ENCODE measurements at places on chromosomes 13 and 19.

- peak; percentile 92 for DNase-seq
Measured at GRCh38 chr19:49148784-49149651, 6.2 kb downstream of the HRC start.

DNA sequence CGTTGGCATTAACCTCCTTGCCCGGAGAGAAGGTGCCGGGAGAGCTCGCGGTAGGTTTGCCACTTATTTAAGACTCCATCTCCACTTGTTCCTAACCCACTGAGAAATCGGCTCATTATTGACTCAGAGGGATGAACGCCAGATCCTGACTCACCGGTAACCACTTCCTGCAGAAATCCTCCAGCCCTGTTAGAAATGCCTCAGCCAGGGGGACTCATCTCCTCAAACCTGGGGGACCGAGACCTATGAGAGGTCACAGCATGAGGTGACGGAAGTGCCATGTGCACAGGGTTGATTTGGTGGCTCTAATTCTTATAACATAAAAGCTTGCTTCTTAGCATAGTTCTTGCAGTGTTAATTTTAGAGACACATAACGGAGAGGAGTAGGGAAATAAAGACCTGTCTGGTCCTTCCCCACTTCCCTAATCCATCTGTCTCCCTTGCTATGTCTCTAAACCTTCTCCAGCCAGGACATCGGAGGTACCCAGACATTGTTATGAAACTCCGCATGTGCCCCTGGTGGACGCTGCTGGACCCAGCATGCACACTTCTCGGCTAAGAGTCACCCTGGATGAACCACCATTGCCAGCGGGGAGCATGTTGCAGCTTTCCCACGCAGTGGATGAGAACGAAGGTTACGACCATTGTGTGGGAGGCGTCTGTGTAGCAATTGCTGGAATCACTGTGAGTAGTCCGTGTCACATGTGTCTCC lies 158.9 kb downstream of the EFNB2 start:
- DNase-seq, result no peak

DNA sequence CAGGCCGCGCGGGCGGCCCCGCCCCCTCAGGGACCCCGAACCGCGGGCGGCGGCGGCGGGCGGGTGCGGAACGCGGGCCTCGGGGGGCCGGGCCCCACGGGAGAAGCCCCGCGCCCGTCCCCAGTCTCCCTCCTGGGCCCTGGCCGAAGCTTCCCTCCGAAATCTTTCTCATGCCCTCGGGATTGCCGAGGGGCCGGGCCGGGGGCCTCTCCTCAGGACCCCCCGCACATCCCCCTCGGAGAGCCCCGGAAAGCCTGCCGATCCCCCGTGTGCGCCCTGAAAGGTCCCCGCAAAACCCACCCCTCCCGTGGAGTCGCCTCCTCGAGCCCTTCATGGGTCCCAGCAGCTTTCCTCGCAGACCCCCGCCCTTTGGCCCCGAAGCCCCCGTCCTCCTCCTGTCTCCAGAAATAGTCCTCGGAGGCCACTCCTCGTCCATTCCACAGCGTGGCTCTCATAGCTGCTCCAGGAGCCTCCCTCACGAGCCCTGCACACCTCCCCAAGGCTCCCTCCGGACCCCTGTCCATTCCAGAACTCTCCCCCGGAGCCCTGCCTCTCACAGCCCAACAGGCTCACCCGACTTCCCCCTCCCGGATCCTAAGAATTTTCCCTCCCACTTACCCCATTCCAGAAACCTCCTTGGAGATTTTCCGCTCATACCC lies 555 bp downstream of the SAMD4B start:
- DNase-seq, result no peak

DNA sequence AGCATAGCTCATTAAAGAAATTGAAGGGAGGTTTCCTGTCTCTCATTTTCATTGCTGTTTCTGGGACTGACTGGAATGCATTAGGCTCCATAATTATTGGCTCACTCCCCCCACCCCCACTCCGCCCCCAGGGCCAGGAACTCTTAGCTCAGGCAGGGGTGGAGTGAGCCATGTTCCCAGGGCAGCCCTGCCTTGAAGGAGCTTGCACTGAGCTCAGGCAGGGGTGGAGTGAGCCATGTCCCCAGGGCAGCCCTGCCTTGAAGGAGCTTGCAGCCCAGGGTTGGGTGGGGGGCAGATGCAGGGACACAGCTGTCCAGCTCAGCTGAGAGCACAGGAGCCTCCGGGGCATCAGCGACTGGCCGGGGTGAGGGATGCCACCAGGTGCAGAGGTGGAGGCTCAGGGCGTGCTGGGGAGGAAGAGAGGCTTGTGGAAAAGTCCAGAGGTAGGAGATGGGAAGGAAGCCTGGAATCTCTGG lies 39.1 kb upstream of the TFDP1 start:
- no peak for DNase-seq

GRCh38 chr19:13437919-13438618 lies 68.2 kb downstream of the CACNA1A start:
- no peak for DNase-seq

DNA sequence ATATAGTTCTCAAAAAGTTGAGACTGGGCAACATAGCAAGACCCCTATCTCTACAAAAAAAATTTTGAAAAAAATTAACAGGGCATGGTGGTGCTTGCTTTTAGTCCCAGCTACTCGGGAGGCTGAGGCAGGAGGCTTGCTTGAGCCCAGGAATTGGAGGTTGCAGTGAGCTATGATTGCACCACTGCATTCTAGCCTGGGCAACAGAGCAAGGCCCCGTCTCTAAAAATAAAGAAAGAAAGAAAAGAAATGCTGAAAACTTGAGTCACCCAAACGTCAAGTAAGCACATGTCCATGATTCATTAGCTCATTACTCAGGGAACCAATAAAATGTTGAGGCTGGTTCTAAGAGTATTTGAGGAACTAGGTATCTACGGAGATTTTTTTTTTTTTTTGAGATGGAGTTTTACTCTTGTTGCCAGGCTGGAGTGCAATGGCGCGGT lies 33.9 kb upstream of the SEMA6B start:
- no peak for DNase-seq

All from DMS79 (cell line).